ENCODE measurements at places on chromosomes 4 and X. TPM values are rescaled to one million over a fixed set of nuclear protein-coding genes. Genes with fewer than 3 reads are reported as not detected.

Gene RNF175
- 7.8 TPM for total RNA-seq

Gene PAGE1
- not detected for total RNA-seq

- no peak overlapping the region for H3K27ac ChIP-seq
- H3K4me3 ChIP-seq: no peak overlapping the region
- H3K36me3 ChIP-seq: no peaks in the 10 kb centered on the region
- no peaks in the 10 kb centered on the region for H3K4me1 ChIP-seq
- peaks cover 4% of the 10 kb centered on the region for H3K27me3 ChIP-seq
Observed at GRCh38 chrX:106039920-106040319, 1.4 kb upstream of the SERPINA7 start.

DNA sequence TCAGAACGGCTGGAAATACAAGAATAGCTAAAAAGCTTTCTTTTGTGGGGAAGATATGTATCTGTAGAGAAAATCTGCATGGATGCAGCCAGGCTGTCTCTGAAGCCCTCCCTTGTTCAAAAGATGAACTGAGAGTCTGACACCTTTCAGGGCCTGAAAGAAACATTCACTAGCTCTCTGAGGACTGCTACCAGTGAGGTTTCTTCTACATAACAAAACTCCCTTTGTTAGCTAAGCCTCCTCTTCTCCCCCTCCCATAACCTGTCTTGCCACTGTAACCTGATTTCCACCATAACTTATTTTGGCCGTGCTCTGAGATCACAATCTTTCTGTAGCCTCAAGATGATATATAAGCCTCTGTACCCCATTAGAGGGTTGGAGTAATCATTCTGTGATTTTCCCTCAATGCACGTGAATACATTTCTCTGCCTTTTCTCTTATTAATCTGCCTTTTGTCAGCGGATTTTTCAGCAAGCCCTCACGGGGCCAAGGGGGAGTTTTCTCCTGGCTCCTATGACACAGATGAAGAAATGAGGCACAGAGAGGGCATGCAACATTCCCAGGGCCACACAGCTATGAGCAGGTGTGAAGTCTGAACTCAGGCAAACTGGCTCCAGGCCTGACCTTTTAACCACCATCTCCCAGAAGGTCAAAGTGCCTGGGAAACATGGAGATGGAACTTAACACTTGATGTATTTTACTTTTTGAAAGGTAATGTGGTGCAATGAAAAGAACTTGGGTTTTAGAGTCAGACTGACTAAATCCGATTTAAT is 161.6 kb upstream of the PRDX4 start:
- no peaks in the 10 kb centered on the region for H3K36me3 ChIP-seq
- no peak for DNase-seq
- no peaks in the 10 kb centered on the region for H3K4me1 ChIP-seq
- H3K27ac ChIP-seq: no peak overlapping the region
- H3K4me3 ChIP-seq: no peak overlapping the region

DNA sequence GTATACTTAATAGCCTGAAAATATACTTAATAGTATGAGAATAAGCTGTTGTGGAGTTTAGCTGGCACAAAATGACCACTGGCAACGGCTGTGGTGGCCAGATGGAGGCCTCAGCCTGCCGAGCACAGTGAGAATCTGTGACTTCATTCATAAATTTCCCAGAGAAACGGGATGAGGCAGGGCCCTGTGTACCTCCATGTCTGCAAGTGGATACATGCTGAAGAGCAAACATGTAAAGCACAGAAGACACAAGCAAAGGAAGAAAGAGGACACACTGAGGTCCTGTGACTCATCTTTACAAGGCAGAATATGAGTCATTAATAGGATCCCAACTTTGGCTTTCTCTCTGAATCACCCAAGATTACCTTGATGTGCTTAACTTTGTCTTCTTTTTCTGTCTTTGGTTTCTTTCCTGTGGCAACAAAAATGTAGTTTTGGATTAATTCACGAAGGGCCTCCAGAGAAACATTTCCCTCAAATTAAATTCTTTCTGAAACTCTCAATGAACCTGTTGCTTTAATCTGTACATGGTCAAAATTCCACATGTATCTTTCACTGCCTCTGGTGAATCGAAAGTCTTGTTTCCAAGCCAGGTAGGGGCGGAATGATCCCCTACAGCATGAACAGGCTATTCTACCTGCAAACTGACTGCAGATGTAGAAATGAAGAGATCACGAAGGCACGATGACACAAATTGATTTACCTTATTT is 56.4 kb downstream of the IRF2 start:
- no peak for DNase-seq
- H3K27ac ChIP-seq: no peak overlapping the region
- peaks cover 6% of the 10 kb centered on the region for H3K4me1 ChIP-seq
- H3K27me3 ChIP-seq: no peaks in the 10 kb centered on the region
